ENCODE measurements at places on chromosomes 3 and 15. TPM values are rescaled to one million over a fixed set of nuclear protein-coding genes. Genes with fewer than 3 reads are reported as not detected.

FANCD2OS gene
- not detected for total RNA-seq

- peak; percentile 42 for DNase-seq
- H3K27me3 ChIP-seq: no peaks in the 10 kb centered on the region
- H3K4me3 ChIP-seq: no peak overlapping the region
- H3K36me3 ChIP-seq: no peaks in the 10 kb centered on the region
- H3K27ac ChIP-seq: peak overlapping the region; percentile 64
These were observed 36.3 kb upstream of the TSC22D2 start for GRCh38 chr3:150371741-150372254.

SLC28A1 gene
- total RNA-seq: not detected

- H3K4me3 ChIP-seq: no peak overlapping the region
- H3K36me3 ChIP-seq: no peaks in the 10 kb centered on the region
- no peak overlapping the region for H3K27ac ChIP-seq
- no peaks in the 10 kb centered on the region for H3K27me3 ChIP-seq
- DNase-seq: no peak
These were observed 21.0 kb downstream of the GLB1 start for GRCh38 chr3:33075995-33076394.

DNA sequence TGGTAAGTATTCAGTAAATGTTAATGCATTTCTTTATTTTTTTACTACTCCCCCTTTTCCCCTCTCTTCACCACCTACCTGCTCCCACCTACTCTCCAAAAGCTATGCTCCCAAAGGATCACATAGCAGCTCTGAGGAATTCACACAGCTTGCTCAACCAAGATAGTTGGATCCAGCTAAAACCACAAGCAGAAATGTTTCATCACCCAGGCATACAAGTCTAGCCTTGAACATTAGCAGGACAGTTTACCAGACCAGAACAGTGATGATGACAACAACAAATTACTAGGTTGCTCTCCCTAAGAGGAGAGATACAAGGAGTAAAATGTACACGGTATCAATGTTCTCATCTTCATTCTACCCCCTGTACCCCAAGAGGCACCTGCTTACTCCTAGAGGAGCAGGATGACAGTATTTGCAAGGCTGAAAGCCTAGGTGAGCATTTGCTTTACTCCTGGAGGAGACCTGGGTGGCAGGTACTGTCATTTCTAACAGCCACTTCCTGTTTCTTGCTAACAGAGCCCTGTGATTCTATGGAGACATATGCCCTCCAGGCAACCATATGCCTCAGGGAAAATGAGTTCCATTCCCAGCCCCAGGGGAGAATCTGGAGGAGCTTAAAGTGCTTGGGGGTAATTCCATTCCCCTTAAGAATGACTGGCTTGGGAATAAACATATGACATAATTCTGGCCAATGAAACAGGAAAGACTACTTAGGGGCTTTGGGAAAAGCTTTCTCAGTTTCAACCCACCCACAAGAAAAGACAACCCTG is 237.5 kb downstream of the NTRK3 start:
- H3K4me3 ChIP-seq: no peak overlapping the region
- DNase-seq: no peak
- H3K4me1 ChIP-seq: no peaks in the 10 kb centered on the region

GCSAM gene
- total RNA-seq: 0.40 TPM
